ENCODE measurements at places on chromosomes 16 and 17. TPM values are rescaled to one million over a fixed set of nuclear protein-coding genes. Genes with fewer than 3 reads are reported as not detected.

The CD19 gene
- polyA plus RNA-seq = 4.4 TPM

The TSPOAP1 gene
- 44.2 TPM for polyA plus RNA-seq

The GRAP gene
- 4.6 TPM for polyA plus RNA-seq

The C16orf89 gene
- polyA plus RNA-seq = 7.1 TPM

The TLCD3B gene
- 1.2 TPM for polyA plus RNA-seq

The WNK4 gene
- polyA plus RNA-seq = 9.3 TPM

The DNAH3 gene
- polyA plus RNA-seq = 0.38 TPM

The KRT33B gene
- not detected for polyA plus RNA-seq

The ZPBP2 gene
- not detected for polyA plus RNA-seq

The SMURF2 gene
- 33.3 TPM for polyA plus RNA-seq

- no peak for DNase-seq
Observed at GRCh38 chr16:58638148-58639036, 8.8 kb upstream of the CNOT1 start.

DNA sequence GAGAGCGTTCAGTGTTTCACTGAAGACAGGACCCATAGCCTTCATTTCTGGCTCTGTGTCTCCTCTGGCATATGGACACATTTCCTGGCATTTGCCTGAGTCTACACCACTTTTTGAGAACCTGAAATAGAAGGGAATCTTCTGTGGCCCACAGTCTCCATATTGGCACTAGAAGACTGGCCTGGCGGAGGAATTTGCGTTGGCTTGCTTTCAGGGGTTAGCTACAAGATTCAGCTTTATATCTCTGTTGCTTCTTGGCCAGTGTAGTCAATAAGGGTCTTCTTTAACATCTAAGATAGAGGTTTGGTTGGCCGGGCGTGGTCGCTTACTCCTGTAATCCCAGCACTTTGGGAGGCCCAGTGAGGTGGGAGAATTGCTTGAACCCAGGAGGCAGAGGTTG lies 12.8 kb upstream of the CLEC18C start:
- no peak for DNase-seq

GRCh38 chr17:6986676-6987075 lies 9.2 kb upstream of the ALOX12 start:
- no peak for DNase-seq

DNA sequence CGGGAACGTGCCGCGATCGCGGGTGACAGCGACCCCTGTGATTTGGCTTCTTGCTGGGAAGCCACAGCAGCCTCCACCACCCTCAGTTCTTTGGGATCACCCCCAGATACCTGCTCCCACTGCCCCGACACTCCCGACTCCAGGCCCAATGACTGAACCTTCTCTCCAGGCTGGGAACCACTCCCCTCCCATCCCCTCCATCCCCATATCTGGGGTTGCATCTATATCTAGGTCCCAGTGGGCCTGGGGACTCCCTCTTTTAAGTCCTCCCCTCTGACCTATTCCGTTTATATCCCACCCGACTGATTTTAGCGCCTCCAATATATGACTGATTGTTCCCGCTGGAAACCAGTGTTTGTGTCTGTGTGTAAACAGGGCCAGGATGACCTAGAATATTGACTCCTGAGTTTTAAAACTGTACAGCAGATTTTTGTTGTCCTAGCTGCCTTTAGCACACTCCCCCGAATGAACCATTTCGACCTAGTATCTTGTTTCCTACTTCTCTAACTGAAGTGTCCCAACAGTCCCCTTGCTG lies 667 bp downstream of the PSMD3 start:
- DNase-seq = peak; percentile 9

- no peak for DNase-seq
Observed at GRCh38 chr16:83215406-83216001, 588.7 kb downstream of the CDH13 start.

- no peak for DNase-seq
Observed at GRCh38 chr16:57380671-57381462, 8.6 kb downstream of the CX3CL1 start.

DNA sequence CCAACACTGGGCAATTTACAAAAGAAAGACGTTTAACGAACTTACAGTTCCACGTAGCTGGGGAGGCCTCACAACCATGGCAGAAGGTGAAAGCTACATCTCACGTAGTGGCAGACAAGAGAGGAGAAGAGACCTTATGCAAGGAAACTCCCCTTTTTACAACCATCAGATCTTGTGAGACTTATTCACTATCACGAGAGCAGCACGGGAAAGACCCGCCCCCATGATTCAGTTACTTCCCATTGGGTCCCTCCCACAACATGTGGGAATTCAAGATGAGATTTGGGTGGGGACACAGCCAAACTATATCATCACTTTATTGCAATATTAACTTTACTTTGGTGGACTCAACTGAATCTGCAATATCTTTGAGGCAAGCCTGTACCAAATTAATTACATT lies 11.9 kb upstream of the ENGASE start:
- DNase-seq = no peak

- no peak for DNase-seq
Observed at GRCh38 chr17:74545843-74546230, at the start of gene CD300C. Gene CD300C (minus strand): TSS chr17:74546115. CDS start chr17:74545782, 333 bp downstream.

- DNase-seq = no peak
Observed at GRCh38 chr17:82648742-82649331, 593 bp upstream of the WDR45B start.

GRCh38 chr17:61465550-61466237 lies 13.5 kb downstream of the TBX4 start:
- no peak for DNase-seq

GRCh38 chr17:1031711-1032110 lies 34.8 kb downstream of the TIMM22 start:
- peak; percentile 72 for DNase-seq

DNA sequence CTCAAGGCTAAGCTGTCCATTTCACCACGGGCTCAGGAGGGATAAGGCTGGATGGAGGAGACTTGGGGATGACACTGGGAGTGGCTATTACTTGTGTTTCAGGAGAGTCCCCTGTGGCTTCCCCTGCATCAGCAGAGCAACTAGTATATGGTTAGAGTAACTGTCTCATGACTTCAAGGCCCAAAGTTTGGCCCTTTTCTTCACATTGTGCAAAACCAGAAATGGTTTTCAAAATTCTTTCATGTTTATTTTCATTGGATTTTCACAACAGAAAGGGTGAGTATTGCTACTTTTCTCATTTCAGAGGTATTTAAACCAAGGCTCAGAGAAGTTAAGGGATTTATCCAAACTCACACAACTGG lies 18.1 kb upstream of the TAC4 start:
- DNase-seq = no peak

- DNase-seq = peak; percentile 44
Observed at GRCh38 chr17:7046127-7046724, 2.3 kb upstream of the SLC16A11 start.

DNA sequence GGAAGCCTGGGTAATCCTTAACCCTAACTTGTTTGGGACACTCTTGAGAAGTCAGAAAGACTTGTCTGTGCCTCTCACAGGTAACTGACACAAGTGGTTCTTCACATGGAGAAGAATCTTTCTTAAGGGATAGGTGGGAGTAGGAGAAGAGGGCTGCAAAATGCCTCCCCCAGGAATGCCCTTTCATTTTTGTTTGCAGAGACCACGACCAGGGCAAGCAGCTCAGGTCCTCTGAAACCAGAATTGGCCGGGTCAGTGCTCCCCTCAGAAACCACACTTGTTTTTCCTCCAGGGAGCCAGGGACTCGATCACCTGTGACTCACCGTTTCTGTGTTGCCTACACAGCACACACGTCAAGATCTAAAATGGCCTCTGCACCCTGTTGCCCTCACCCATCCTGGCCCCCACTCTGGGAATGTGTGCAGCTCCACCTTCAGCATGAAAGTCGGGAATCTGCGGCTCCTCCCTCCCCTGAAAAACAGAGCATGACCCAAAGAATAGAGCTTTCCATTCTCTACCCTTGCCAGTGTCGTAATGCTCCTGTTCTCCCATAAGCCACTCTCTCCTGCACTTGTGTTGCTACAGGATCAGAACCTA lies 36.1 kb downstream of the HNF1B start:
- no peak for DNase-seq

DNA sequence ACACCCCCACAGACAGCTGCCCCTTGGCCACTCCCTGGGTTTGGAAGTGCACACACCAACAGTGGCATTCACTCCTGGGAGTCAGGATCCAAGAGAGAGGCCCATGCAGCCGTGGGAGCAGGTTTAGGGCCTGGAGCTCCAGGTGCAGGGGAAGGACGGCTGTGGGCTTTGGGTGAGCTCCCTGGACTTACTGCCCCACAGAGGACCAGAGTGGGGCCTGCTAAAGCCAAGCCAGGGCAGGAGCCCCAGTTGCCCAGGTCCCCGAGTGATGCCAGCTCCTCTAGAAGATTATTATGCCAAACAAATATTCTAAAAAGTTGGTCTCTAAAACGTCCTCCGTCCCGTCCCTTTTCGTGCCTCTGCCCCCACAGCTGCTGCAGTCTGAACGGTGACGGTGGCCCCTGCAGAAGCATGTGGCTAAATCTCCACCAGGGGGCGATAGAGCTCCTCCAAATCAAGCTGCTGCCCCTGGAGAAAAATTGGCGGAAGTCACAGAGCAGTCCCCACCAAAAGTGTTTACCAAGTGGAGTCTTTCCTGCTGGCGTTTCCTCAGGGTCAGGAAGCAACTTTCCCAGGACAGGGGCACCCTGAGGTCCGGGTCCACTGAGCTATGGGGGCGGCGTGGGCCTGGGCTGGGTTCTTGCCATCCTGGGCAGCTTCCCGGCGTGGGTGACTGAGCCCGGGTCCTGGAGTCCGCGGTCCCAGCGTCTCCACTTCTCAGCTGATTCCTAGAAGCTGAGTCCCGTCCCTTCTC lies 4.2 kb downstream of the ARMC7 start:
- peak; percentile 93 for DNase-seq

GRCh38 chr16:86034421-86034919 lies 135.5 kb downstream of the IRF8 start:
- DNase-seq = no peak

DNA sequence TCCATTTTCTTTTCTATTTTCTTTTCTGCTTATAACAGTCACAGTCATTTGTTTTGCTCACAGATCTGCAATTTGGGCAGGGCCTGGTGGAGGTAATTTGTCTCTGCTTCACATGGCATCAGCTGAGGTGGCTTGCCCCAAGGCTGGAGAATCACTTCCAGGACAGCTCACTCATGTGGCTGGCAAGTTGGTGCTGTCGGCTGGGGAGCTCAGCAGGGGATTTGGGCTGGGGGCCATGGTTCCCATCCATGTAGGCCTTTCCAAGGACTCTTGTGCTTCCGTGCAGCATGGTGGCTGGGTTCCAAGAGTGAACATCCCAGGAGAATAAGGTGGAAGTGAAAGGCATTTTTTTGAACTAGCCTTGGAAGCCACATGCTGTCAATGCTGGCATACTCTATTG lies 85.7 kb downstream of the MGAT5B start:
- no peak for DNase-seq

- no peak for DNase-seq
Observed at GRCh38 chr17:65346166-65346565, 209.0 kb downstream of the RGS9 start.

GRCh38 chr17:1758807-1759206 lies 3.1 kb upstream of the SERPINF1 start:
- no peak for DNase-seq

GRCh38 chr16:81488687-81489411 lies 44.2 kb downstream of the CMIP start:
- no peak for DNase-seq

- DNase-seq = peak; percentile 77
Observed at GRCh38 chr17:82528484-82529265, 9.1 kb downstream of the FOXK2 start.

- no peak for DNase-seq
Observed at GRCh38 chr16:82639263-82639662, 12.5 kb downstream of the CDH13 start.

- no peak for DNase-seq
Observed at GRCh38 chr17:73227944-73228343, 33.7 kb downstream of the CPSF4L start.

DNA sequence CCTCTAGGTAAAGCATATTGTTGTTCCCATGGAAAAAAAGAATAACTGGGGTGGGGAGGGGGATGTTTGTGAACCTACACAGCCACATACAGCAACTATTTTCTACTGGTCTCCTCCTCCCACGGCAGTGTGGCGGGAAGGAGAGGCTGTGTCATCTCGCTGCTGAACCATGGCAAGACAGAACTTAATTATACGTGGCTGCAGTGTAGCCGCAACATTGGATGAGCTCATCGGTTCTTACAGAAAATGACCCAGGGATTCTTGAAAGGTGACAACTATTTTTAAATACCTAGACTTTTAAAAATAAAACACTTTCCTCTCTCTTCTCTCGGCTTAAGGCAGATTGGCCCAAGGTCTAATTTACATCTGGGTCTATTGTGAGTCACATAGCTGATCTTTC lies 19.8 kb upstream of the TEKT3 start:
- no peak for DNase-seq

DNA sequence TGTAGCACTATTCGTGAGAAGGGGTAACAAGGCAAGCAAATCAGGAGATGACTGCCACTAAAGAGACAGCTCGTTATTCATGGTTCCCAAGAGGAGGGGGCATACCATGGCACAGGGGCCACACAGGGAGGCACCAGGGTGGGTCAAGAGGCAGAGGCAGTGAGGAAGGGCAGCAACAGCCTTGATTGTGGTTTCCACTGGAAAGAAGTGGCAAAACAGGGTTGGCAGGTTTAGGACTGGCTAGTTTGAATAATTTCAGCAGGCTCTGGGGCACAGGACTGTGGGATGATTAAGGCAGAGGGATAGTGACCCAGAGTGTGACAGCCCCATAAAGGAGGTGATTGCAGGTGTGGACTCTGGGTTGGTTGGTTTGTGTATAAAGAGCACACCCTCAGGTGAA lies 188.9 kb downstream of the CBLN1 start:
- no peak for DNase-seq

DNA sequence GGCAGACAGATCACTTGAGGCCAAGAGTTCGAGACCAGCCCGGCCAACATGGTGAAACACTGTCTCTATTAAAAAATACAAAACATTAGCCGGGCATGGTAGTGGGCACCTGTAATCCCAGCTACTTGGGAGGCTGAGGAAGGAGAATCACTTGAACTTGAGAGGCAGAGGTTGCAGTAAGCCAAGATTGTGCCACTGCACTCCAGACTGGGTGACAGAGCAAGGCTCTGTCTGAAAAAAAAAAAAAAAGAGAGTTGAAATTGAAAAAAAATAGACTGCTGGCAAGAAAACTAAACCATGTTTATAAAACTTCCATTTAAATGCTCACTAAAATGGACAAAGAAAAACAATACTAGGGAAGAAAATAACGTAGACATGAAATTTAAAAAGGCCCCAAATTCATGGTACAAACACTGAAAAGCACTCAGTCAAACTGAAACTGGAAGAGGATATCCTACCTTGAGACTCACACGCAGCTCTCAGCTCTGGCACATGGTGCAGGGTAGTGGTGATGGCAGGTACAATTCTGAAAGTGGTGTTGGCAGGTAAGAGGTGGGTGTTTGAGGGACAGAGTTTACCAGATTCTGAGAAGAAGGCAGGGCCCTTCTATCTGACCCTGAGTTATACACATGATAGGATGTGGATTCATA lies 19.3 kb downstream of the CNTROB start:
- no peak for DNase-seq
